Activated CD4-positive, alpha-beta memory T cell treated with anti-CD3 and anti-CD28 coated beads, Interleukin-2, amount 10 ng/mL, durations not matched to agents 7 days and 5 days (primary cell): ENCODE measurements at places on chromosomes 2 and 18. TPM values are rescaled to one million over a fixed set of nuclear protein-coding genes. Genes with fewer than 3 reads are reported as not detected.
A peak's percentile ranks its signal among the peaks of the same experiment; 100 is the strongest.

- peak; percentile 31 for DNase-seq
Observed at GRCh38 chr18:3623769-3624545, 174.0 kb downstream of the TGIF1 start.

DNA sequence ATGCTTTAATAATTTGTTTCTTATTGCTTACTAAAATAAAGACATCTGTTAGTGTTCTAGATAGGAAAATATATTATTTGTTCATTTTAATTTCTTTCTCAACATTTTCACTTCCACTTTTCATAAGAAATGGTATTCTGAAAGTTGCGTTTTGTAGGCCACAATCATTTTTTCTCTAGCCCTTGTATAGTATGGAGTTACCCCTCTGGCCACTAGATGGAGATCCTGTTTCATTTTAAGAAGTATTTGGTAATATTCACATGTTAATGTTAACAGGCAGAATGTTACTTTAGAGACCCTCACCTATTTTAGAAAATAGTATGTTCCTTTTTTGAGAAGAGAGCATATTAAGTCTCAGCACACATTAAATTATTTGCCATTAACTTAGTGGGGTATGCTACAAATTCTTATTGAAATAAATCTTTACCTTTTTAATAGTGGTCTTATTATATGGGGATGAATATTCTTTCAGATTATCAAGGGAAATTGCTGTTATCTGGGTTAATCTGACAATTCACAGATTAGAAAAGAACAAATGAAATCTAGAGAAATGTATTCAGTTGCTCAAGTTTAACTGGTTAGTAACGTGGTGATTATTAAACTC is 73.9 kb upstream of the TTC27 start:
- DNase-seq, result no peak

- no peak for DNase-seq
Observed at GRCh38 chr18:57965246-57965645, 78.8 kb upstream of the NEDD4L start.

DNA sequence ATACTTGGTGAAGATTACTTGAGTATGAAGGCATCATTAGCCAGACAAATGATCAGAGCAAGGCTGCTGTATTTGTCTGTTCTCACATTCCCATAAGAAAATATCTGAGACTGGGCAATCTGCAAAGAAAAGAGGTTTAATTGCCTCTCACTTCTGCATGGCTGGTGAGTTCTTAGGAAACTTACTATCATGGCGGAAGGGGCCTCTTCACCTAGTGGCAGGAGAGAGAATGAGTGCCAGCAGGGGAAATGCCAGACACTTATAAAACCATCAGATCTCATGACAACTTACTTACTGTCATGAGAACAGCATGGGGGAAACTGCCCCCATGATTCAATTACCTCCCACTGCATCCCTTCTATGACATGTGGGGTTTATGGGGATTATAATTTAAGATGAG is 452.3 kb downstream of the GALR1 start:
- no peak for DNase-seq

GRCh38 chr2:71562518-71562917 is 109.2 kb downstream of the DYSF start:
- no peak for DNase-seq

GRCh38 chr18:76447258-76447890 is 47.7 kb downstream of the ZNF516 start:
- DNase-seq, result peak; percentile 8

DNA sequence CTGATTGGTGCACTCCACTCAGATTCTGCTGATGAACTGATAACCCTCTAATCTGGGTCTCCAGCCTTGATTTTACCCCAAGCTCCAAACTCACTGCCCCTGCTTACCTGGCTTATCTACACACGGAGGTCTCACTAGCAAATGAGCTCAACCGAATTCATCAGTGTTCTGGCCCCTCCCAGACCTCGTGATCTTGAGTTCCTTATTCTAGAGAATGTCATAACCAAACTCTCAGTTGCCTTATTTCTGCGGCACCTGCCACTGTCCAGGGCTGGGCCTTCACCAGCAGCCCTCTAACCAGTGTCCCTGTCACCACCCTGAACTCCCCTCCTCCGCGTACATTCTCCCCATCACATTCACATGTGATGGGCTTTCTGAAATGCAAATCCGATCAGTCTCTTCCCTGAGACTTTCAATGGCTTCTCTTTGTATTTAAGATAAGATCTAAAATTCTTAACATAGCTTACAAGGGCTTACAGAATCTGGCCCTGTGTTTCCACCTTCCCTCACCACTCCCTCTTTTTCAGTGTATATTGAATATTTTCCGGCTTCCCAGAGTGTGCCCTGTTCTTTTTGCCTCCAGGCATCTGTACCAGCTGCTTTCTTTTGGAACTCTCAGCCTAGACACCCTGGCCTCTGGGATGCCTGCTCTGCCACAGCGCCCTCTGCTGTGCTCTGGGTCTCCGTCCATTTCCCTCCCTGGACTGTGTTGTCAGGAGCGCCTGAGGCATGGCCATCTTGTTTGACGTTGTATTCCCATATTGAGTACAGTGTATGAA is 31.1 kb downstream of the NAB1 start:
- DNase-seq, result peak; percentile 57

DNA sequence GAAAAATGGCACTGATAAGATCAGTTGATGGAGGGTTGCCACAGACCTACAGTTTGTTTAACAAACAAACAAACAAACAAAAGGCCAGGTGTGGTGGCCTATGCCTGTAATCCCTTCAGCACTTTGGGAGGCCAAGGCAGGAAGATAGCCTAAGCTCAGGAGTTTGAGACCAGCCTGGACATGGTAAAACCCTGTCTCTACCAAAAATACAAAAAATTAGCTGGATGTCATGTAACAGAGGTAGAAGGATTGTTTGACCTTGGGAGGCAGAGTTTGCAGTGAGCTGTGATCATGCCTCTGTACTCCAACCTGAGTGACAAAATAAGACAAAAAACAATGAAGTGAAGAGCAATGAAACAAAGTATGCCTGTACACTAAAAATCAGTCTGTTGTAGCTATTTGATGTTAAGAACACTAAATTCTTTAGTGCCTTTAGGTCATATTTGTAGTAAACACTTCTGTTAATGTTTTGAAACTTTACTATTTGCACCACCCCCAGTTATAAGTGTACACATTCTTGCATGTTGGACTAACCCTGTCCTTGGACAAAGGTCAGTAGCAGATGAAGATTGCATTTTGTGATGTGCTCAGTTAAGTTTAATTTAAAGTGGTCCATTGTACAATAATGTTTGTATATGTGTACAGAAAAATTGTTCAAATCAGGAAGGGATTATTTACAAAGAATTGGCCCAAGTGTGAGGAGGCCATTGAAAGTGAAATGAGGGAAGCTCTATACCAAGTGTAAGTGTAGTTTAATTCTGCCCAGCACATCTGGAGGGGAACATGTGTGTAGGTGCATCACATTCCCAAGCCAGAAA is 73.9 kb downstream of the KYNU start:
- DNase-seq, result no peak

GRCh38 chr2:151720521-151720920 is 13.8 kb downstream of the NEB start:
- DNase-seq, result no peak

DNA sequence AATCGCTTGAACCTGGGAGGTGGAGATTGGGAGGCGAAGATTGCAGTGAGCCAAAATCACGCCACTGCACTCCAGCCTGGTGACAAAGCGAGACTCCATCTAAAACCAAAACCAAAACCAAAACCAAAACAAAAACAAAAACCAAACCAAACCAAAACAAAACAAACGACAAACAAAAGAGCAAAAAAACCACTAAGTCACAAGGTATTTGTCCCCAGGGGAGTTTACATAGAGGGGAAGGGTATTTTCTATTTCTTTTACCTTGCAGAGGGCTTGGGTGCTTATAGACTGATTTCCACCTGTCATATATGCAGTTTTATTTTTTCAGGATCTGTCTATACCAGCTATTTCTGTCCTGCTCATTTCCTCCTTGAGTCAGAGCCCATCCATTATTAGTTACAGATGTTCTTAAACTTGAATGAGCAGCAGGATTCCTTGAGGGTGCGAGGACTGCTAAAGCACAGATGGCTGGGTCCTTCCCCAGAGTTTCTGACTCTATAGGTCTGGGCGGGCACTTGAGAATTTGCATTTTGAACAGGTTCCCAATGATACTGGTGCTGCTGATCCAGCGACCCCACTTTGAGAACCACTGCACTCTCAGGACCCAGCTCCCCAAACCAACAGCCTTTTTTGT is 102.2 kb upstream of the UXS1 start:
- DNase-seq, result no peak

DNA sequence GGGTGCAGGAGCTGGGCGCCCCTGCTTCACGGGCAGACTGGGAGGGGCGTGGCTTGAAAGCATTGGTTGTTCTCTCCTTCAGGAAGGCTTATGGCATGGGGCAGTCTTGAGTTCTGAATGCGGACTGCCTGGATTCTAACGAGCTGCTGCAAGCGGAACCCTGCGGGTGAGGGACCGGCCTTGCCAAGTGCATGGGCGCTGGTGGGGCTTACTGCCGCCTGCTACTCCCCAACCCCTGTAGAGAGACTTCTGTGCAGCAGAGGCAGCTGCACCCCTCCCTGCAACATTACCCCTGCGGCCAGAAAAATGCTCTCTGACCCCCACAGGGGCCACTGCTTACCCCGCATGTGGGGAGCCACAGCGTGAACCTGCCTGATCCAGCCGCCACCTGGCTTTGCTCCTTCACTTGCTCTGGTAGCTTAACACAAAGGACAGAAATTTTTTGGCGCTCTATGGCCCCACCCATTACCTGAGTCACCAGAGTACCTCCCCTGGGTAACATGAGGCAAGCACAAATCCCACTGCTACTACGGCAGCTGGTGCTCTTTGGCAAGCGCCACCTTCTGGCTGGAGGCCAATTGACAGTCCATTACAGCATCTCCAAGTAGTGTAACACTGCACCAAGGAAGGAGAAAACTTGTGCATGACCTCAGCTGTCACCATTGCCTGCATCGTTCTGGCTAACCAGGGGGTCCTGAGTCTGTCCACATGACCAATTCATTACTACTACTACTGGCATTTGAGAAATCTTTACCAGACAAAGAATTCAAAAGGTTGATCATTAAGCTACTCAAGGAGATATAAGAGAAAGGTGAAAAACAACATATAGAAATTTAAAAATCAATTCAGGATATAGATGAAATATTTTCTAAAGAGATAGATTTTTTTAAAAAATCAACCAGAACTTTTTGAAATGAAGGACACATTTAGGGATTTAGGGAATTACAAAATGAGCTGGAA is 35.4 kb downstream of the MYL12B start:
- DNase-seq, result peak; percentile 95

GRCh38 chr2:137977790-137978189 is 13.5 kb downstream of the HNMT start:
- no peak for DNase-seq

DNA sequence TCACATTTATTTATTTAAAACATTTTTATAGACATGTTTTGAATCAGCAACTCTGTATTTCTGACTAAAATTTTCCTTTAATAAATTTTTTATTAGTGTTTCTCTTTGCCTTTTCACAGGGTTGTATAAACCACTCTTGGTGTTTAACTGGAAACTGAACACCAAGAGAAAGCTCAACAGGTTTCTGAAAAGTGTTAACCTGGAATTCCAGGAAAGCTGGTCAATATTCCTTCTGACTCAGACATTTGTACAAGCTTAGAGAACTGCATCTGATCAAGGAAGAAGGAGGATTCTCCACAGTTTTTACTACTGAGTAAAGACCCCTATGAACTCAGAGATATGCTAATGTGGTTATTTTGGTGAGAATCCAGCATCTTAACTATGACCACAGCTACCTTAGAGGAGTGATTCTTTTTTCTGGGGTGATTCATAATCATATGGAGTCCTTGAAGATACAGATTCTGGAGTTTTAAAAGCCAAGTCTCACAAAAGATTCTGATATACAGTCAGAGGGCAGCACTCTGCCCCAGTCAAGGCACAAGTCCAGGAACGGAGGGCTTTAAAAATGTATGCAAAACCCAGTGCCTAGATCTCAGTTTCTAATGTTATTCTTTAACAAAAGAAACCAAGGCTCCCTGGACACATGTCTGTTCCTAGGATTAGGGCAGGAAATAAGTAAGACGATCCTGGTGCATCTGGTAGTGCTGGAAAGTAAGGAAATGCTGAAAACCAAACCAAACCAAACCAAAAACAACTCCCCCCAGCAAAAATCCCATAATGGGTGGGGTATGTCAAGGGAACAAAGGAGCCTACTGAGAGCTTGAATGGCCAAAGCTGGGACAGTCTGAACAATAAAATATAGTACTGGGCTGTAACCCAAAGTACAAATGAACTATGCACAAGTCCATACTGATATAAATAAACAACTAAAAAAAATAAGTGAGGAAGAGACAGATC is 85.1 kb upstream of the FZD5 start:
- DNase-seq, result no peak

- DNase-seq, result peak; percentile 69
Observed at GRCh38 chr2:64865073-64865830, 123.9 kb upstream of the SLC1A4 start.

GRCh38 chr2:75513616-75514170 is 47.0 kb downstream of the EVA1A start:
- no peak for DNase-seq

DNA sequence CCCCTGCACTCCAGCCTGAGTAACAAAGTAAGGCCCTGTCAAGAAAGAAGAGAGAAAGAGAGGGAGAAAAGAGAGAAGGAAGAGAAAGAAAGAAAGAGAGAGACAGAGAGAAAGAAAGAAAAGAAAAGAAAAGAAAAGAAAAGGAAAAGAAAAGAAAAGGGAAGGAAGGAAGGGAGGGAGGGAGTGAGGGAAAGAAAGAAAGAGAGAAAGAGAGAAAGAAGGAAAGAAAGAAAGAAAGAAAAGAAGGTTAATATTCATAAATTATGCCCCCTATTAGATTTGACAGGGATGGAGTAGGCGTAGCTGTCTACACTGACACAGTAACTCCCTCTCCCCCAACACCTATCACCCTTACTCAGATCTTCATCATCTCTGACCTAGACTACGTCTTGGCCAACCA is 202.3 kb downstream of the SP3 start:
- no peak for DNase-seq

GRCh38 chr2:146806364-146807005 is 1038.3 kb upstream of the ACVR2A start:
- DNase-seq, result no peak

GRCh38 chr2:37457401-37457901 is 113.0 kb downstream of the QPCT start:
- no peak for DNase-seq

GRCh38 chr2:6755456-6755855 is 110.3 kb downstream of the CMPK2 start:
- no peak for DNase-seq

FBLN7 gene
- 8.4 TPM for total RNA-seq

TMEM247 gene
- total RNA-seq, result not detected

RAX gene
- not detected for total RNA-seq

CPLX4 gene
- not detected for total RNA-seq

RNU2-63P gene
- total RNA-seq, result 16.1 TPM
